Activated CD4-positive, alpha-beta T cell treated with anti-CD3 and anti-CD28 coated beads, Interleukin-2, amount 50 U/mL, for 24 hours (primary cell): ENCODE measurements at places on chromosomes 13 and 19.

- no peak for DNase-seq
Observed at GRCh38 chr13:89900104-89900765, 1447.3 kb upstream of the MIR17HG start.

DNA sequence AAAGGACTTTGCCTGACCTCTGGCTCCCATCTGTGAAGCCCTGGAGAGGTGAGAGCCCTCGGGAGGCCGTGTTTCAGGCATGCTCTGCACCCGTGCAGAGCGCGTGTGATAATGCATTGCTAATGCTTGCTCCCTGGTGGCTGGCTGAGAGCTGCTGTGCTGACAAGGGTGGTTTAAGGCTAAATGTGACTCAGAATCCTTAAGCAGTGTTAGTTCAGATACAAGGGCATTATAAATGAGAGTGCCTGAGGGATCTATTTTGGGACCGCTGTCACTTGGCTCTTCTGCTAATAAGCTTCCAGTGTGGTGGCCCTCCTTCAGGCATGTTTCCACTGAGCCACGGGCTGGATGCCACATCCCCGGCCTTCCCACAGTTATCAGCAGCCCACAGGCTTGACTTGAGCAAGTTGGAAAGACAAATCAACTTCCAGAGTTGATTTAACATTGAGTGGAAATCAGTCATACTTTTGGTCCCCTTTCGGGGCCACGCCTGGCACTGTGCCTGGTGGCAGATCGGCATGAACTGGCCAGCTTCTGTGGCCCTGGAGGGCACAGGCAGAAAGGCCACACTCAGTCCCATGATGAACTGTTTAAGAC lies 17.0 kb downstream of the ALOX5AP start:
- DNase-seq, result no peak

DNA sequence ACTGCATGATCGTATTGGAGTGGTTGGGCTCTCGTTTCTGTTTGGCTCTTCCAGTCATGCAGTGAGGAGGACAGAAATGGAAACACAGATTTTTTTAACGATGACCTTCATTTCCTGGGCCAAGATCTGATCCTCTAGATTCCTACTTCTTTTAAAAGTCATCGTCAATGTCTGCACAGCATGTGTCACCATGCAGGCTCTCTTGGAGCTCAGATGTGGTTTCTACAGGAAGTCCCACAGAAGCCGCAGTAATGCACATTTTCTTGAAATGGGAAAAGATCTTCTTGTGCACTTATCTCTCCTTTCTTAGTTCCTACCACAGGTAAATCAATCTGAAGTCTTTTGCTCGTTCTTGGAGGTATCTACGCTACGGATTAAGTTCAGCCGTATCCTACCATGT lies 626.9 kb downstream of the EFNB2 start:
- DNase-seq, result no peak

- DNase-seq, result no peak
Observed at GRCh38 chr19:7478173-7478842, 10.5 kb downstream of the PEX11G start.

GRCh38 chr19:31804668-31805067 lies 455.4 kb upstream of the TSHZ3 start:
- DNase-seq, result no peak

- no peak for DNase-seq
Observed at GRCh38 chr13:108069521-108070210, 145.7 kb downstream of the LIG4 start.

DNA sequence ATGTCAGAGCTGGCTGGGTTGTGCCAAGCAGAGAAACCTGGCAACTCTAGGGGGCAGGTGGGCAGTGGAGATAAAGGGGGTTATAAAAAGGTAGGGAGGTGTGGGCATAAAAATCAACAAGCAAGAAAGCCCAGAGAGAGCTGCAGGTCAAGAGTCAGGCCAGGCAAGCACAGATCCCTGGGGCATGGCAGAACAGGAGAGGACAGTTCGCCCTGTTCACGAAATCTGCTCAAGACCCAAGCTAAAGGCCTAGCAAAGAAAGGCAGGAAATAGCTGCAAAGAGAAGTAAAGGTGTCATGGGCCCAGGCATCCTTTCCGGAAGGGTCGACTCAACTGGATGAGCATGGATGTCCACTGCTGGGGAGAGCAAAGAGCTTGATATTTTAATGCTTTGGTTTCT lies 3.4 kb downstream of the MBNL2 start:
- no peak for DNase-seq

DNA sequence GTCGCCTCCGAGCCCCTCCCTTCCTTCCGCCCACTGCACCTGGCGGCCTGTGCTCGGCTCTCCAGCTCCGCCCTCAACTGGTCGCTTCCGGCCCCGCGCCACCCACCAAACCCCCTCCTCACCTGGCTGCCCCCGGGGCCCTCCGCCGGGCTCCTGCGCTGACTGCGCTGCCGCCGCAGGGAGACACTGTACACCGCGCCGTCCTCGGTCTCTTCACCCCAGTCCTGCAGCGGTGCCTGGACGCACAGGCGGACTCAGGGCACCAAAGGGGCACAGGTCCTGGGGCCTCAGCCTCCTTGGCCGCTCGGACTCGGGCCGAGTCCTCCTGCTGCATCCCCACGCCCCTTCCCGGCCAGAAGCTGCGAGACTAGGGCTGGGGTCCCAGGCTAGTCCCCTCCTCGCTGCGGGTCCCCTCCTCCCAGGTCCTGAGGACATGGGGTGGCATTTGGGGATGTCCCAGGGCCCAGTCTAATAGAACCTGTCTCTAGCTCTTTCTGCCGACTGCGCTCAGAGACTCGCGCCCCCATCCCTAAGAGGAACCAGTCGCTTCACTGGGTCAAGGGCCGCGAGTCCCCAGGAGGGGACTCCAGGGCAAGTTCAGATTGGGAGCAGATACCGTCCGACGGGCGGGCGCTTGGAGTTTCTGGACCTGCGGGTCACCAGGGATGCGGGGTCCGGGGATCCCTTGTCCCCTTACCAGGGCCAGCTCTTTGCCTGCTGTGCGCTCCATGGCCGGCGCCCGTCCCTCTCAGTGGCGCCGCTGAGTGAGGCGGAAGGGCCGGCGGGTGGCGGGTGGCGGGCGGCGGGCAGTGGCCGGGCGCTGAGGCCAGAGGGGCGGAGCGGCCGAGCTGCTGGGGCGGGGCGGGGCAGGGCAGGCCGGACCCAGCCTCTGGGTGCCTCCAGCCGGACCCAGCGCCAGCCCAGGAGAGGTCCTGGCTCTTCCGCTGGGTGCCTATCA lies at the start of gene RGL3:
Gene RGL3 (minus strand): TSS at position 766 of the 958 bp plus-strand sequence. CDS start 36 bp downstream, at position 730.
- DNase-seq, result no peak

DNA sequence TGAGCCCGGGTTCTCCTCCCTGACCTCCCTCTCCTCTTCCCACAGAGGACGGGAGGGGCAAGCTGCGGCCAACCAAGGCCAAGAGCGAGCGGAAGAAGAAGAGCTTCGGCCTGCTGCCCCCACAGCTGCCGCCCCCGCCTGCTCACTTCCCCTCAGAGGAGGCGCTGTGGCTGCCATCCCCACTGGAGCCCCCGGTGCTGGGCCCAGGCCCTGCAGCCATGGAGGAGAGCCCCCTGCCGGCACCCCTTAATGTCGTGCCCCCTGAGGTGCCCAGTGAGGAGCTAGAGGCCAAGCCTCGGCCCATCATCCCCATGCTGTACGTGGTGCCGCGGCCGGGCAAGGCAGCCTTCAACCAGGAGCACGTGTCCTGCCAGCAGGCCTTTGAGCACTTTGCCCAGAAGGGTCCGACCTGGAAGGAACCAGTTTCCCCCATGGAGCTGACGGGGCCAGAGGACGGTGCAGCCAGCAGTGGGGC lies 162.2 kb downstream of the KDM4B start:
- DNase-seq, result no peak

- DNase-seq, result no peak
Observed at GRCh38 chr13:113777311-113778260, 18.6 kb downstream of the TMEM255B start.

- DNase-seq, result no peak
Observed at GRCh38 chr13:111178402-111178801, 63.3 kb downstream of the ARHGEF7 start.

- no peak for DNase-seq
Observed at GRCh38 chr13:75736173-75736572, 100.0 kb downstream of the LMO7 start.

DNA sequence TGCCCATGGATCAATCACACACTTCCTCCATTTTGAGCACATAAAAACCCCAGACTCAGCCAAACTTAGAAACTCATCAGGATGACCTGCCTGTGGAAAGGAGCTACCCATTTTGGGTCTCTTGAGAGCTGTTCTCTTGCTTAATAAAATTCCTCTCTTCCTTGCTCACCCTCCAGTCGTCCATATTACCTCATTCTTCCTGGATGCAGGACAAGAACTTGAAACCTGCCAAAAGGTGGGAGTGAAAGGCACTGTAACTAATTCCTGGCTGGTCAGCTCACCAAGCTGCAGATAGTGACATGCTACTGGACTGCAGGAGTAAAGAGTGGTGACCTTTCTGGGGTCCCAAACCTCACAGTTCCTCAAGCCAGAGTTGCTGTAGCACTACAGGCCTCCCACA lies 20.2 kb downstream of the LIG4 start:
- no peak for DNase-seq

DNA sequence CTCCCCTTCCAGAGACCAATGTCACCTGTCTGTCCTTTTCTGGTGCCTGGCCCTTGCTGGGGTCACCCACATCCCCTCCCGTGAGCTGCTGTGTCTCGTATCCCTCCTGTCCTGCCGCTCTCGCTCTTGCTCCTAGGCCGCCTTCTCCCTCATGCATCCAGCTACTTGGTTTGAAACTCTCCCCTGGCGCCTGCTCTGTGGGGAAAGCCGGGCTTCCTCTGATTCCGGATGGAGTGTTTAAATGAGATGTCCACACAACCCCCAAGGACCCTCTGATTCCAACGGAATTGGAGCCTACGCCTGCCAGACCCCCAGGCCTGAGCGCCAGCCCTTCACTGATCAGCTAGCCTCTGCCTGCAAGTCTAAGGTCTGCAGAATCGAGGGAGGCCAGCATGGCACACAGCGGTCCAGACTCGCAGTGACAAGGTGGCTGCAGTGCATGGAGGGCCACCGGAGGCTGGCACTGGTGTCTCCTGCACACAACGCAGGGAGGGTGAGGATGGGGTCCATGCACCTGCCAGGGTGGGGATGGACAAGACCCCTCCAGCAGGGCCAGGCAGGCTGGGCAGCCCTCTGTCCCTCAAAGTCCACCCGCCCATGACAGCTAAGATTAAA lies 47.2 kb downstream of the RFX2 start:
- DNase-seq, result no peak

GRCh38 chr19:16089010-16089846 lies 12.9 kb downstream of the TPM4 start:
- no peak for DNase-seq

GRCh38 chr13:54687173-54687572 lies 1658.6 kb downstream of the OLFM4 start:
- no peak for DNase-seq

DNA sequence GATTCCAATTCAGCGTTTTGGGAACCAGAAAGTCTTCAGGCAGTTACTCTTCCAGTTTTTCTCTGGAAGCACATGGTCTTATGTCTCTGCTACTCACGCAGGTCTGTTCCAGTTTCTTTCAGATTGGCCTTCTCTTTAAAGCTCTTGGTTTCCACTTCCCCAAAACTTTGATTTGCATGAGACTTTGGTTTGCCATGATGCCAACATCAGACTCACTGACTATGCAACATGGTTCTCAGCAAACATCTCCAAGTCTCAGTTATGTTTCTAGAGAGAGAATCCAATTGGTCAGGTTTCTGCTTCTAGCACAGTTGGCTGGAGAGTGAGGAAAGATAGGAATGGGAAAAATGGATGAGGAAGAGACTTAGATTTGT lies 3.1 kb downstream of the AKAP11 start:
- no peak for DNase-seq

DNA sequence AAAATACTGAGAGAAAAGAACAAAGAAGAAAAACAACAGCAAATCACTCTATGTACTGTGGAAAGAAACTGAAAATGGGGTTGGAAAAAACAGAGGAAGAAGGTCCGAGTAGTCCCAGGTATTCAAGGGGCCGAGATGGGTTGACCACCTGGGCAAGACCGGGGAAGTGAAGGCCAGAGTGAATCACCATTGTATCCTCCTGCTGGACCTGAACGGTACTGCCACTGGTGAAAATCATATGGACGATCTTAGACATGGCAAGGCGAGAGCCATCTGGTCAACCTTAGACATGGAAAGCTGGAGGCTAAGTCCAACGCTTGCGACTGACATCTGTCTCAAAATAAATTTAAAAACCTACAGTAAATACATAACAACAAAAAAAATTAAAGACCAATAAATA lies 44.4 kb upstream of the ZNF91 start:
- no peak for DNase-seq

DNA sequence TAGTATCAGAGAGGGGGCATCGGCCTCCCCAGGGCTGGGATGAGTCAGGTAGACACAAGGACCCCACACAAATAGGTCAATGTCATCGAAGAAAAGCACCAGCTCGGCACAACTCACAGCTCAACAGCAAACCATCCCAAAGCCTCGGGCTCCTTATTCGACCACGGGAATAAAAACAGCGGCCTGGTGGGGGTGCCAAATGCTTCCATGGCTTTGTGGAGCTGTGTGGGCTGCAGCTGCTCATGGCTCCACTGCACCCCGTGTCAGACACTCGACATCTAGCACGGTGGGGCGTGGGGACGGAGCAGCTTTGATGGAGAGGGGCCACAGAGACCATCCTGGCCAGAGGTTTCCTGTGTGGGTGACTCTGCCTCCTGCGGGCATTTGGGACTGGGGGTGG lies 212.5 kb upstream of the SOX1 start:
- no peak for DNase-seq

GRCh38 chr19:39906283-39906682 lies 28.2 kb downstream of the FCGBP start:
- DNase-seq, result no peak

- DNase-seq, result no peak
Observed at GRCh38 chr19:1449467-1450442, at the start of gene APC2. Gene APC2 (plus strand): TSS chr19:1450121. CDS start chr19:1453002, 2,881 bp downstream.

DNA sequence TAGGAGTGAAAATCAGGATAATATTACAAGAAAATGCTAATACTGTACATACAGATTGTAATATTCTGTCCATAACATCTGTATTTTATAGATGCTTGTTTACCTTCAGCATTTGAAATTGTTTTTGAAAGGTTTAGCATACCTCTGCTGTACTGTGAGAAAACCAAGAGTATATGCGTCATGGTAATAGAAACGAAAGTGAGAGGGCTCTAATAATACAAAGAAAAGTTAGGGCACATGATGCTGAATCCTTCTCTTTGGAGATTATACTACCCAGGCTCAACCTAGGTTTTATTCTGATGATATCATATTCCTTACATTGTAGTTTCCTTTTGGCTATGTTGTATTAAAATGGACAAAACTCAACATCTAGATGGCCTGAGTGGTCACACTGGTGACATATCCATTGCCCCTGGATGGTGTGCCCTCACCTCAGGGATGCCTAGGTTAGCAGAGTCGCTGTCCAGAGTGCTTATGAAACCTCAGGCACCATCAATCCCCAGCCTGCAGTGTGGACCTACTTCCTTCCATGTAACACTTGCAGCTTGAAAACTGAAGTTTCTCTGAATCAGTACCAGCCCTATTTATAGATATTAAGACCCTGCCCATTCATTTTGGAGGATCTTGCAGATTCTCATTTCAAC lies 253.7 kb downstream of the KCTD12 start:
- DNase-seq, result no peak

DNA sequence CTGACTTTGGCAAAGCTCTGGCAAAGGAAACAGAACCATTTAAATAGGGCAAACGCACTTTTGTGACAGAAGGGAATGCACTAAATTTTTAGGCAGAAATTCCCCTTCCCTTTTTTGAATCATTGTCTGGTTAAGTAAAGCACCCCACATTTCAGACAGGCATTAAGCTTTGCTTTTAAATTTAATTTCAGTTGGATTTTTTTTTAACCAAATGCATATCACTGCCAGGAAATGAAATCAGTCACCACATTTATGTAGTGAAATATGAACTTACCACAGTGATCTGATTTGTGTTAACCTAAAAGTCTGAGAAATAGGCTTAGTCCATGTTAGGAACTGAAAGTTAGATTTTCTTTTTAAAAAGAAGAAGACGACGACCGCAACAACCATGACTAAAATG lies 10.8 kb downstream of the GPR183 start:
- DNase-seq, result no peak
